Activated naive CD4-positive, alpha-beta T cell treated with Interleukin-2 at 50 U/mL for 16 hours (primary cell): ENCODE measurements at places on chromosomes 11 and 22.

DNA sequence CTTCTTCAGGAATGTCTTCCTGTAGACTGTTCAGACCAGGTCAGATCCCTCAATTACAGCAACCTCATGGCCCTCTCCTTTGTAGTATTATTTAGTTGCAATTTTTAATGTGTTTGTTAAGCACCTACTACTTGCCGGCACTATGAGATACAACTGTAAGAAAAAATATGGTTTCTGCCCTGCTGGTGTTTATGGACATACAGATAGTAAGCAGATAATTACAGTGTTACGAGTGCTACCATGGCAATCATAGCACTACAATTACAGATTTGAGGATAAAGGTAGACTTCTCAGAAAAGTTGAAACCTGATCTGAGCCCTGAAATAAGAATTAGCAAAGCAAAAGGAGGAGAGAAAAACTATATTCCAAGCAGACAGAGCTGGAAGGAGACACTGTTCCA lies 2.8 kb downstream of the LRRC51 start:
- DNase-seq = no peak

DNA sequence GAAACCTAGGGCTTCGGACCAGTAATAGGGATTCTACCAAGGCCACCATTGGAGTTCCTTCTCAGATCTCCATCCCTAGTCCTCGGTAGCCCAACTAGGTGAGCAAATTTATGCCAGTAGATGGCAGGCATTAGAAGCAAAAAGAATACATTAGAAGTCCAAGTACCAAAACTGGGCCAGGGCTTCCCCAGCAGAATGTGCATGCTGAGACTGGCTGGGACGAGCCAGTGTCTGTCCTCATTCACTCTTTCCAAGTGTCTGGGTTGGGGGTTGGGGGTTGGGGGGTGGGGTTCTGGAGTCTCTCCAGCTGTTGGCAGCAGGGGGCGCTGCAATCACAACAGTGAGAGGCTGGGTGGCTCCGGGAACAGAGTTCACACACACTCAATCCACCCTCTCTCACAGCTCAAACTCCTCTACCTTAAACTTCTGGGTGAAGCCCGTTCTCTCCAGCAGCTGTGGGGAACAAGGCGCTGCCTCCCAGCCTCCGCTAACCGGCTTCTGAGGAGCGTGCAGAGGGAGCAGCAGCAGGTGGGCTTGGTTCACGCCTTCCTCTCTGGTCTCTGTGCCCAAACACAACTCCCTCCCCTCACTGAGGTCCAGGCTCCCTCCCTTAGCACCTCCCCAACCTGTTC lies 57.5 kb downstream of the BTG4 start:
- DNase-seq = peak; percentile 25

GRCh38 chr22:50469377-50470305 lies 5.2 kb downstream of the SBF1 start:
- peak; percentile 92 for DNase-seq

- no peak for DNase-seq
Observed at GRCh38 chr11:2655834-2656622, 43.8 kb downstream of the KCNQ1OT1 start.

DNA sequence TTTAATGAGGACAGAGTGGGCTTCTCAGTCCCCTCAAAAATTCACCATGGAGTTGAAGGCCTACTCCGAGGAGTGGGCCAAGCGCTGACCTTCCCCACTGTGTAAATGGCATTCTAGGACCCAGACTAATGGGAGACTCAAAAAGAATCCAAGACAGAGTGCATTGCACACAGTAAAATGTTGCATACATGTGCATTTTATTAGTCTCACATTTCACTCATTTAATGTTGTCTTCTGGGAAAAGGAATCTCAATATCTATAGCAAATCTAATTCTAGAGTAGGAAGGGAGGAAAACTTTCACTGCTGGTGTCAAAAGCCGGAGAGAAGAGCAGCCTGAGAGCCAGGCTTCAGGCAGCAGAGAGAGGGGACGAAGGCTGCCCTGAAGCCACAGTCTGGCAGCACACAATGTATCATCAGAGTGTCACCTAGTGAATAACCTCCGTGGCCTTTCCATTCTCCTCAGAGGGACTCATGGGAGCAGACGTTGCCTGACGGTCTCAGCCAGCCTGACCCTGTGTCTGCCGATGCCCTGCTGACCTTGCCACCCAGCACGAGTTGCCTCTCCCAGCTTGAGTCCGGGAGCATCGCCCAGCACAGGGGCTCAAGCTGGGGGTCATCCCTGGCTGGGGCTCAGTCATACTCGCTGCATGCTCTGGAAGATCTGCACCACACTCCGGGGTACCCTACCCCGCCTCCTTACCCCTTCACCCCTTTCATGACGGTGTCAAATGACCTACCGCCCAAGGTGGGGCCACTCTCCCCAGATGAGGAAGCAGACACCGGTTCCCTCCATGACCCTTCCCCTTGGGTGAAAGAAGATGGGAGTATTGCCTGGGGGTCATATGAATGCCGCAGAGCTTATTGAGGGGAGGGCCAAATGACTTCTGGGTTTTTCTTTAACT lies 12.9 kb upstream of the POU2AF3 start:
- DNase-seq = no peak

DNA sequence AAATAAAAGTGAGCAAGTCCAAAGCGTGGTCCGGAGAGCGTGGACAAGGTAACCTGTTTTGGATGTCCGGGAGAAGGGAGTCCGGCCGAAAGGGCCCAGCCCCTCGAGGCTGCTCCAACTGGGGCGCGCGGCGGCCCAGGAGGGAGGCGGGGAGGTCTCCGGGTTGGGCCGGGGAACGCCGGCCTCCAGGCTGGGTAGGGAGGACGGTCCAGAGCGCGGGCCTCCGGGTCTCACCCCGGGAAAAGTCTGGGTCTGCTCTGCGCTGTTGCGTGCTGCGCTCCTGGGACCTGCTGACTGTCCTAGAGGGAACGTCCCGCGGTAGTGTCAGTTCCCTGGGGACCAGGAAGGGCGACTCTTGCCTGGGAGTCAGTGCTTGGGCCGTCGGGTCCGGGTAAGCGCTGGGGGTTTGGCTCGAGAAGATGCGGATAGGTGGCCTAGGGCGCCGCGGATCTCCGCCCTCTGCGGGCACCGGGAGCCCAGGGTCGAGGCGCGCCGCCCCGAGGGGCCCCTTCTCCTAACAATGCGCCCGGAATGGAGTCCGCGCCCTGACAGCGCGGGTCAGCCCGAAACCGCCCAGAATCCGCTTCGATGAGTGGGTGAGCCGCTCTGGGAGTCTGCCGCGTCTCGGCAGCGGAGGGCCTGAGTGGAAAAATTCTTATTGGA lies 988 bp upstream of the FLI1 start:
- peak; percentile 36 for DNase-seq

DNA sequence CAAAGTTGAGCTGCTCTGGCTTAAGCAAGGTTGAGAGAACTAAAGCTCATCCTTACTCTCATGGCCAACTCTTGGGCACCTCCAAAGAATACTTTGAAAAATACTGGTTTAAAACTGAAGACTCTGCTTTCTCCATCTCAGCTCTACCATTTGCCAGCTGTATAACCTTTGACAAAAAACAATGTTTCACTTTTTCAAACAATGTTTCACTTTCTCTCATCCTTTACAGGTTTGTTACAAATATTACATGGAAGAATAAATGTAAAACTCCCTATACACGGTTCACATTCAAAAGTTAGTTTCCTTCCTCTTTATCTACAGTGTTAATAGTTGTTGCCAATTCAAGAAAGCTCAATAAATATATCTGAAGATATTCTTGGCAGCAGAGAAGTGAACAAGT lies 19.2 kb downstream of the AMBRA1 start:
- no peak for DNase-seq

- no peak for DNase-seq
Observed at GRCh38 chr22:23836692-23837495, 1.9 kb downstream of the DERL3 start.

DNA sequence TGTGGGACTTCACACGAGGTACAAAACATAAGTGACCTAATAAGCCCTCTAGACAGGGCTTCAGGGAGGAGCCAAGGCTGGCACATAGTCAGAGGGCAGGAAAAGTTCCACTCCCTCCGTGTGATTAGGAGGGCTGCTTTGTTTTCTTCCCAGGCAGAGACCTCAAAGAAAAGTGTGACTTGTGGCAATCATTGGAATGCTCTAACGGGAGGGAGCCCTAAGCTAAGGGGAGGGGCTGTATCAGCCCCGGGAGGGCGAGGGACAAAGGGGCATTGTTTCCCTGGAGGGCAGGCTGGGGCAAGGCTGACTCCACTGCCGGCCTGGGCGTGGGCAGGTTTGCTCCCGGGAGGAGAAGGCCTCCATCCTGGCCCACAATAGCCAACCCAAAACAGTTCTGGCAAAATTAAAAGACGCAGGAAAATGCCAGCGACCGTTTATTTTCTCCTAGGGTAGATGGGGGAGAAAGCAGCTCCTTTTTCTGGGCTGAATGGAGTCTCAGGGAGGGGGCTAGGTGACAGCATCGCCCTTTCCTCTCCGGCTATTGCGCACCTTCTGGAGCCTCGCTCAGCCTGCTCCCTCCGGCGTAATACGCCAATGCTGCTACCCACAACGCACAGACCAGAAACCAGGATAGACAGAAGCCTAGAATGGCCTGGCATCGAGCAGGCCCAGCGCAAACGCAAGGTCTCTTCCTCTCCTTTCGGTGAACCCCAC lies 60.2 kb downstream of the ENDOD1 start:
- no peak for DNase-seq

DNA sequence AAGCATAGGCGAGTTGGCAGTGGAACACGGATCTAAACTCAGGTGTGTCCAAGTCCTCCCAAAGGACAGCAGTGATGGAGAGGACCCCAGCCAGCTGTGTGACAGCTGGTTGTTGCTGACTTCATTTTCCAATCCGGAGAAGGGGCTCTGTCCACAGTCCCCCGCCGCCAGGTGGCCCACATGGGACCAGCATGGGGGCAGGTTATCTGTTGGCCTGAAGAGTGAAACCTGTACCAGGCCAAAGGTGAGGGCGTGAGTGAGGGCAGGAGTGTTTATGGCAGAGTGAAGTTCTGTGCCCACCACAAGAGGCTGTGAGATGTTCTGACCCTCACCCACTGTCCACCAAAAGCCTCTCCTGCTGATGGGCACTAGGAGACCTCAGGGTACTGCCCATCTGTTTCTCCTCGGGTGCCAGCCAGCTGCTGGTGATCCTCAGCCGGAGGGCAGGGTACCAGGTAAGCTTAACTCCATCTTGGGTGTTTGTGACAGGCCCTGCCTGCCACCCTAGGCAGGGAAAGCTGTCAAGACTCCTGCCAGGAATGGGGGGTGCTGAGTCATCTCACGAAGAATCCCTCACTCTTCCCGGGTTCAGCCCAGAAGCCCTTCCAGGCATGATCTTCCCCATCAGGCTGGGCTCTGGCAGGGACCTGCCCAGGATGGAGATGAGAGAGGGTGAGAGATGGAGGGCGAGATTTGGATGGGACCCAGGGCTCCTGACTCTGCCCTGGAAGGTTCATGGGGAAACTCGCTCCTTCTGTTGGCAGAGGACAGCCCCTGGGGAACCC lies 15.5 kb upstream of the TAB1 start:
- no peak for DNase-seq

GRCh38 chr11:130394615-130395014 lies 33.8 kb downstream of the ADAMTS8 start:
- no peak for DNase-seq

GRCh38 chr11:12735262-12735661 lies 61.0 kb downstream of the TEAD1 start:
- DNase-seq = no peak

DNA sequence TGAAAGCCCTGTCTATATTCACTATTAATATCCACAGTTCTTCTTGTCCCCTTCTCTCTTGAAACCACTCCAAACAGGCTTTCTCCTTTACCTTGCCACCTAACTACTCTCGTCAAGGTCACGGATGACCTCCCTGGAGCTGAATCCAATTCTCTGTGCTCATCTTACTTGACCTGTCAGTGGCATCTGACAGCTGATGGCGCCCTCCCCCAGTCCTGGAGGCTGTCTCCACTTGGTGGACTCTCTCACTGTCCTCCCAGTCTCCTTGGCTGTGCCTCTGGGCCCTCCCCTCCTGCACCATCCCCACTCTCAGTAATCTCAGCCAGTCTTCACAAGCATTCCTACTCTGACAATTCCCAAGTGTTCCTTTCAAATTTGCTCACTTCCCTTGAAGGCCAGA lies 8.7 kb downstream of the TNKS1BP1 start:
- no peak for DNase-seq

GRCh38 chr11:78292109-78292803 lies 103.5 kb downstream of the USP35 start:
- DNase-seq = peak; percentile 8

- DNase-seq = no peak
Observed at GRCh38 chr11:115145324-115145723, 358.9 kb downstream of the CADM1 start.

- peak; percentile 79 for DNase-seq
Observed at GRCh38 chr11:20363500-20364340, at the start of gene HTATIP2. TSS of gene HTATIP2 (plus strand) at chr11:20363714. CDS start at chr11:20364238, 524 bp downstream.

DNA sequence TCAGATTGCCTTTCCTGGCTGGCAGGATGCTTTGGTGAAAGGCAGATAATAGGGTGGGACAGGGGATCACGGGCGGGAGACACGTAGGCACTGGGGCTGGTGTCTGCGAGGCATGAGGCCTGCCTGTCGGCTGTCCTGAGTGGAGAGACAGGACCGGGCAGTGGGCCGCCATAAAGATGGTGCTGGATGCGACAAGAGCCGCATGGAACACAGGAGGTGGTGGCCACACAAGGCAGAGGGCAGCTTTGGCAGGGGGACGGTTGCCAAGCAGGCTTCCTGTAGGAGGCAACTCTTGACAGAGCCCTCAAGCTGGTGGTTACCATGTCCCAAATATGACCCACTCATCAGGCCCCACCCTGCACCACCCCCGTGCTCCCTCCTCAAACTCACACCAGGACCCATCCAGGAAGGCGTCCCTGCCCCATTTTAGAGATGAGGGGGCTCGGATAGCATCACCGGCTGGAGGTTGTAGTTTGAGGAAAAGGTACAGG lies 4.9 kb upstream of the PPARA start:
- DNase-seq = no peak

DNA sequence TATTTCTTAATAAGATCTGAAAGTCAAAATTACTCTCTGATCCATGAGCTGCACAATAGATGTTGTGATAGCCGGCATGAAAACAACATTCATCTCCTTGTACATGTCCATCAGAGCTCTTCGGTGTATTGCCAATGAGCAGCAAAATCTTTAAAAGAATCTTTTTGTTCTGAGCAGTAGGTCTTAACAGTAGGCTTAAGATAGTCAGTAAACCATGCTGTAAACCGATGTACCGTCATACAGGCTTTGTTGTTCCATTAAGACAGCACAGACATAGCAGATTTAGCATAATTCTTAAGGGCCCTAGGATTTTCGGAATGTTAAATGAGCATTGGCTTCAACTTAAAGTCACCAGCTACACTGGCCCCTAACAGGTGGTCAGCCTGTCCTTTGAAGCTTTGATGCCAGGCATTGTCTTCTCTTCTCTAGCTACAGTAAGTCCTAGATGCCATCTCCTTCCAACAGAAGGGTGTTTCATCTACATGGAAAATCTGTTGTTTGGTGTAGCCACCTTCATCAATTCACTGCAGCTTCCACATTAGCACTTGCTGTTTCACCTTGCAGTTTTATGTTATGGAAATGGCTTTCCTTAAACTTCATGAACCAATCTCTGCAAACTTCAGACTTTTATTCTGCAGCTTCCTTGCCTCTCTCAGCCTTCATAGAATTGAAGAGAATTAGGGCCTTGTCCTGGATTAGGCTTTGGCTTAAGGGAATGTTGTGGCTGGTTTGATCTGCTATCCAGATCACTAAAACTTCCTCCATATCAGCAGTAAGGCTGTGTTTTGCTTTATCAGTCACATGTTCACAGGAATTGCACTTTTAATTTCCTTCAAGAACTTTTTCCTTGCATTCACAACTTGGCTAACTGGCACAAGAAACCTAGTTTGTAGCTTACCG lies 28.4 kb downstream of the RRP8 start:
- DNase-seq = no peak

- DNase-seq = no peak
Observed at GRCh38 chr11:96367342-96367741, 22.4 kb downstream of the CCDC82 start.
